SJSA1 (cell line): ENCODE measurements at places on chromosomes 7 and 10. TPM values are rescaled to one million over a fixed set of nuclear protein-coding genes. Genes with fewer than 3 reads are reported as not detected.

The RAB11FIP2 gene
- total RNA-seq = 11.6 and 21.4 TPM in 2 replicates

DNA sequence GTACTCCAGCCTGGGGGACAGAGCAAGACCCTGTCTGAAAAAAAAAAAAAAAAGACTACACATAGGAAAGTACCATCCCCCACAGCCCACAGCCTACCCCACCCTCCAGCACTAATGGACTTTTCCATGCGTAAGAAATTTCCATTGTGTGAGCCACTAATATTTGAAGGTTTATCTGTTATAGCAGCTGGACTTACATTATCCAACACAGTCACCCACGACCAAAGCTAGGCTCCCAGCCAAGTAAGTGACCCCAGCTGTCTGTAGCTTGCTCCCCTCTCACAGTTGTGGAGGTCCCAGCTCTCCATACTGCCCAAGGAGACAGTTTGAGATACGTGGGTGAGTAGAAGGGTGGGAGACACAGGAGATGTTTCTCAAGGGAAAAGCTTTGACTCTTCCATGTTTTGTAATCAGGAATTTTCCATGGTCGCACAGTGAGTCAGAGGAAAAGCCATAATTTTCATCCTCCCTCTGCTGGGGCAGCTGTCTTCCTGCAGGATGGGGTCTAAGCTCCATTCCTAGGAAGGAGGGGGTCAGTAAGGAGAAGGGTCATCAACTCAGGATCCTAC lies 57.4 kb downstream of the CAV1 start:
- DNase-seq = no peak

- no peak for DNase-seq
Observed at GRCh38 chr10:48465860-48466521, 138.9 kb downstream of the ARHGAP22 start.

The TLX1 gene
- total RNA-seq = not detected in 2 replicates
